ENCODE measurements at places on chromosomes 2 and 18. TPM values are rescaled to one million over a fixed set of nuclear protein-coding genes. Genes with fewer than 3 reads are reported as not detected.

APOB gene
- total RNA-seq = 0.95 TPM

DNA sequence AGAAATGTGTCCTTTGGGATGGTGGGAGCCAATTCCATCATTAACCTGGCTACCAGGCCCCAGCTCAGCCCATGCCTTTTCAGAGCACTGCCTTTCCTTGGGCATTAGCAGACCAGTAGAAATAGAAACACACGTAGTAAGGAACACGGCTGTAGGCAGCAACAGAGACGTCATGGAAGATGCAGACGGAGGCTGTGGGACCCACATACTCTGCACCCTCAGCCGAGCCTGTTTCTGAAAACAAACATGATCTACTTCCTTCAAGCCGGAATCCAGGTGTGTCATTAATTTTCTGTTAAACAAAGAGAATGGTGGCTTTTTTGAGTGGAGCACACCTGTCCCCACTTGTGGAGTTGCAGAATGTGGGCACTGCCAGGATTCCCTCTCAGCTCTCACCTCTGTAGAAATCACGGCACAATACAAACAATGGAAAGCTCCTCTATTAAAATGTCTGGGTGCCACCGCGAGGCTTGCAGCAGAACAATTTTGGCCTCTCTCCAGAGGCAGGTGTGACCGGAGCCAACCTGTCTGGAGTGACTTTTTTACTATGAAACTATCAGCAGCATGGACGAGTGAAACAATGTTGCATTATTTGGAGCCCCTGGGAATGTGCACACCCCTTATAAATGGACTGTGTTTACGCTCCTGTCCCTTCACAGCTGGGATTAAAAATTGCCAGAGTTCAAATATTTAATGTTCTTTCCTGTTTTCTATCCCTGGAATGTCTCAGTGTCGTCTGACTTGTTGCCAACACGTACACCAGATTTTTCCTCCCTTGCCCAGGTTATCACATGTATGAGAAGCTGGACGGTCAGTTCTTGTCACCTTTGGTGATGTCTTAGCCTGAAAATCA is 31.7 kb downstream of the SPP2 start:
- peak; percentile 55 for DNase-seq

DNA sequence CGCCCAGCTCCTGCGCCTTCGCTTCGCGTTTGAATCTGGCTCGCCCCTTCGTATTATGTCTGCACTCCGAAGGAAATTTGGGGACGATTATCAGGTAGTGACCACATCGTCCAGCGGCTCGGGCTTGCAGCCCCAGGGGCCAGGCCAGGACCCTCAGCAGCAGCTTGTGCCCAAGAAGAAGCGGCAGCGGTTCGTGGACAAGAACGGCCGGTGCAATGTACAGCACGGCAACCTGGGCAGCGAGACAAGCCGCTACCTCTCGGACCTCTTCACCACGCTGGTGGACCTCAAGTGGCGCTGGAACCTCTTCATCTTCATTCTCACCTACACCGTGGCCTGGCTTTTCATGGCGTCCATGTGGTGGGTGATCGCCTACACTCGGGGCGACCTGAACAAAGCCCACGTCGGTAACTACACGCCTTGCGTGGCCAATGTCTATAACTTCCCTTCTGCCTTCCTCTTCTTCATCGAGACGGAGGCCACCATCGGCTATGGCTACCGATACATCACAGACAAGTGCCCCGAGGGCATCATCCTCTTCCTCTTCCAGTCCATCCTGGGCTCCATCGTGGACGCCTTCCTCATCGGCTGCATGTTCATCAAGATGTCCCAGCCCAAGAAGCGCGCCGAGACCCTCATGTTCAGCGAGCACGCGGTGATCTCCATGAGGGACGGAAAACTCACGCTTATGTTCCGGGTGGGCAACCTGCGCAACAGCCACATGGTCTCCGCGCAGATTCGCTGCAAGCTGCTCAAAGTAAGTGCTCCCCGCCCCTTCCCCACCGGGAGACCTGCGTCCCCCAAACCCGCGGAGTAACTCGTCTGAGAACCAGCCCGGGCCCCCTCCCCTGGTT is 453 bp downstream of the KCNJ3 start:
- DNase-seq = no peak

DSC3 gene
- total RNA-seq = 0.14 TPM

GRCh38 chr18:5542515-5543035 is 1.2 kb downstream of the EPB41L3 start:
- DNase-seq = peak; percentile 29

GRCh38 chr2:41540272-41540998 is 507.4 kb upstream of the PKDCC start:
- no peak for DNase-seq

- DNase-seq = no peak
These were observed 45.4 kb upstream of the PTMA start for GRCh38 chr2:231662811-231663457.

ICOS gene
- not detected for total RNA-seq

CD226 gene
- total RNA-seq = 5.0 TPM

- DNase-seq = no peak
These were observed 29.7 kb downstream of the AGPS start for GRCh38 chr2:177422271-177422670.

DSG1 gene
- not detected for total RNA-seq

- no peak for DNase-seq
These were observed 17.8 kb downstream of the THNSL2 start for GRCh38 chr2:88187927-88188326.

PDE1A gene
- total RNA-seq = 4.4 TPM

KCNF1 gene
- 0.27 TPM for total RNA-seq

- no peak for DNase-seq
These were observed 733.6 kb upstream of the SALL3 start for GRCh38 chr18:78246050-78246449.

TTN gene
- total RNA-seq = 27.7 TPM

GRCh38 chr18:22559414-22560274 is 141.9 kb upstream of the CTAGE1 start:
- DNase-seq = peak; percentile 52

- DNase-seq = no peak
These were observed 19.4 kb upstream of the ZSWIM2 start for GRCh38 chr2:186868344-186868743.

RUFY4 gene
- not detected for total RNA-seq

HOXD10 gene
- total RNA-seq = 11.9 TPM

ANTXR1 gene
- 7.1 TPM for total RNA-seq

GRCh38 chr2:85009019-85009618 is 38.2 kb downstream of the KCMF1 start:
- no peak for DNase-seq

- no peak for DNase-seq
These were observed 14.2 kb upstream of the WIPF1 start for GRCh38 chr2:174611854-174612253.

- no peak for DNase-seq
These were observed 21.5 kb downstream of the NABP1 start for GRCh38 chr2:191699341-191699945.

CFAP65 gene
- 1.5 TPM for total RNA-seq

DNA sequence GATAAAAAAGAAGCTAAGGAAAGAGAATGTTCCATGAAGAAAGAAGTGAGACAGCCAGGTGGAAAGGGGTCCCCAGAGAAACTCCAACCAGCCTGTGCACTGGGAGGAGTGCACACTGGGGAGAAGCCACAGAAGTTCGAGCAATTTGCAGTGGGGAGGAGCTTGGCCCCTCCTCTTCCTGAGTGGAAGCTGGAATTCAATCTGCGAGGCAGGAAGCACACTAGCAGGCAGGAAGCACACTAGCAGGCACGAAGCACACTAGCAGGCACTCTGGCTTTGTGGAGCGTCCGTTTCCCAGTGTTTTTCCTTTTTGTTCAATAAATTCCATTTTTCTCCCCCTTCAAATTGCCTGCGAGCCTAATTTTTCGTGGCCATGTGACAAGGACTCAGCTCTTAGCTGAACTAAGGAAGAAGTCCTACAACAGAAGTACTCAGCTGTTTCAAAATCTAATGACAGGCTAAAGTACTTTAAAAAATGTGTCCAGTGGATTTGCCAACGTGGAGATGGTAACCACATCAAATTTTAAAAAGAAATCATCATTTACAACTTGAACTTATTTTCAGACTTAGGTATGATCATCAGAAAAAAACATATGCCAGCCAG is 21.4 kb upstream of the SPIRE1 start:
- peak; percentile 22 for DNase-seq

DNA sequence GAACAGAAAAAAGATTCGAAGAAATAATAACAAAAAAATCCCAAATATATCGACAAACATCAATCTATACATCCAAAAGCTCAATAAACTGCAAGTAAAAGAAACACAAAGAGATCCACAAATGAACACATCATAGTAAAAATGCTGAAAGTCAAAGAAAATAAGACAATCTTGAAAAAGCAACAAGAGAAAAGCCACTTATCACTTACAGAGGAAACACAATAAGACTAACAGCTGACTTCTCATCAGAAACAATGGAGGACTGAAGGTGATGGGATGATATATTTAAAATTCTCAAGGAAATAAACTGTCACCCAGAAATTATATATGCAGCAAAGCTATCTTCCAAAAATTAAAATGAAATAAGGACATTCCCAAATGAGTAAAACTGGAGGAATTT is 140.3 kb downstream of the NDUFA10 start:
- DNase-seq = no peak

DNA sequence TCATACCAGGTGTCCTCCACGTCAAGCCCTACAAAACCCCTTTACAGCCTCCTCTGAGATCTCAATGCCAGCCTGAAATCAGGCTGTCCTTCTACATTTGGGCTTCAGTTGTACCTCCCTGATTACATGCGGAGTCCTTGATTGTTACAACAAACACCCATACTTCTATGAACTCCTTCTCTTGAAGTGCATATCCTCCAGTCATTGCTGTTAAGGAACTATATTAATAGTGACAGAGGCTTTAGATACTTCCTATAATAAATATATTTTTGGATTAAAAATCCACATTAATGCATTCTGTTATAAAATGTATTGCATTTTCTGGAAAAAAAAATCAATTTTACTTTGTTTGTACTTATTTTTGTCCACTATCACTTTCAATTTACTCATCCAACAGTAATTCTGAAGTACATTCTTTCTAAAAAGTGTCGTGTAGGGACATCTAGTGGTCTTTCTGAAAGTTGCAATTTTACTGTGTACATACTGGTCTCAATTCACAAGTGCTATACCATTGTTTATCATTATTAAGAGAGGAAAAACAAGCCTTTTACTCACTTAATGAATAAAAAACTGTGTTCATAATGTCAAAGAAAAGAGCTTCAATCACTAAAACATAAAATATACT is 316.4 kb downstream of the DSEL start:
- DNase-seq = no peak

- DNase-seq = no peak
These were observed 208.5 kb upstream of the NRP2 start for GRCh38 chr2:205473791-205474190.

LYG2 gene
- total RNA-seq = not detected

DNA sequence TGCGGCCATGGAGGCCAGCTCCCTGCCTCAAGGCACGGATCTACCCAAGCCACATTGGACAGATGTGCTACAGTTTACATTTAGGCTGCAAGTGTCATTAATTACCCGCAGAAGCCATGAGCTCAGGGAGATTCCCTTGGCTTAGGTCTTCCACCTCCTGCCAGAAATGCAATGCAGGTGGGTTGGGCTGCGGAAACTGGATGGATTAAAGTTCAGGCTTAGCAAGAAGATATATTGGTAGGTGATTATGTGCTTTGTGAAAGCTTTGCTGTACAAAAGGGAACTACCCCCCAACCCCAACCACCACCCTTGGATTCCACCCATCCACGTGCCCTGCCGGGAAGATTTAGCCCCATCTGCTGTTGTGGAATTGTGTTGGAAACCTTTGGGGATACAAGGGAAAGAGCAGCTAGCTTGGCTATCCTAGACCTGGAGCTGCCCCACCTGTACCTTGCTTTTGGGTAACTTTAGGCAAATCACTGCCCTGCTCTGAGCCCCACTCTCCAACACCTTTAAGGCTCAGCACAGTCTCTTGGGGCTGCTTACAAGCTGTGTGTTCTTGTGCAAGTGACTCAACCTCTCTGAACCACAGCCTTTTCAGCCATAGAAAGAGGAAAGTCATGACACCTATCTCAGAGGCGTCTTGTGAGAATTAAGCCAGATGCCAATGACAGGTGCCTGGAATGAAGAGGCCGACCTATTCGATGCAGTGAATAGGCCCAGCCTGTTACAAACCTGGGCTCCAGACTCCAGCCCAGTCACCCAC is 141.6 kb upstream of the GLI2 start:
- DNase-seq = no peak

DNA sequence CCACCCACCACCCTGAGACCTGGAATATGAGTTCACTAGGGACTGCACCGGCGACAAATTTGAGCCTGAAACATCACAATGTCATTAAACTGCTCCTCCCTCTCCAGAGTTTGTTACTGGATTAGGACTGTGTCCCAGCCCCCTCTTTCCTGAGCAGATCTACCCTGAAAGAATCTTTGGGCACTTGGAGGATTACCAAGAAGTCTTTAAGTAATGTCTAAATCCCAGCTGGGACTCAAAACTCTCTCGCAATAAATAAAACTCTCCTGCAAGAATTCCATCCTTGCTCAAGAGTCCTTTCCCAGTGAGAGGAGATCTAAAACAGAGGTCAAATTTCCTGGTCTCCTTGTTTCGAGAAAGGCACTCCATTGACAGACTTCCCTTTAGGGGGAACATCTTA is 20.9 kb downstream of the GKN2 start:
- DNase-seq = no peak

Measured in transverse colon (tissue), 4 donors.